GM12865 (cell line): ENCODE measurements at places on chromosomes 4 and X.

- DNase-seq = no peak
Observed at GRCh38 chr4:147336252-147336651, 144.6 kb upstream of the EDNRA start.

DNA sequence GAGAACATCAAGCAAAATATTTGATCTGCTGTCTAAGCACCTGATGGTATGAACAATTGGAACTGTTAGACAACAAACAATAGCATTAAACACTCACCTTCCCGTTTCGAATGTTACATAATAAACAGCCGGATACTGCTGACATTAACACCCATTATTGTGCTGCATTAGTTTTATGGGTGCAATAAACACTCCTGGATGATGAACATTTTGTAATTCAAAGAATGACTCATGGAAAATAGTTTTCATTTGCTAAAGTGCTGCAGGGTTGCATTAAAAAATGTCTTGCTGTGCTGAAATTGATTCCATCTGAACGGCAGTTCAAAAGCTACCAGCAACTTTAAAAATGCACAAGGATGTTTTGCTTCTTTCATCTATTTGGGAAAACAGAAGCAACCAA is 100.8 kb upstream of the SORBS2 start:
- DNase-seq = no peak

- no peak for DNase-seq
Observed at GRCh38 chr4:41509451-41509866, 28.5 kb upstream of the LIMCH1 start.

- peak; percentile 86 for DNase-seq
Observed at GRCh38 chr4:2954358-2955185, 8.6 kb downstream of the NOP14 start.
